Retina (tissue), 1 donor: ENCODE measurements at places on chromosomes 7 and 10.

- no peak for DNase-seq
Observed at GRCh38 chr7:468681-469562, 50.7 kb downstream of the PDGFA start.

GRCh38 chr10:129898706-129899268 lies 65.3 kb downstream of the EBF3 start:
- DNase-seq, result peak; percentile 65

DNA sequence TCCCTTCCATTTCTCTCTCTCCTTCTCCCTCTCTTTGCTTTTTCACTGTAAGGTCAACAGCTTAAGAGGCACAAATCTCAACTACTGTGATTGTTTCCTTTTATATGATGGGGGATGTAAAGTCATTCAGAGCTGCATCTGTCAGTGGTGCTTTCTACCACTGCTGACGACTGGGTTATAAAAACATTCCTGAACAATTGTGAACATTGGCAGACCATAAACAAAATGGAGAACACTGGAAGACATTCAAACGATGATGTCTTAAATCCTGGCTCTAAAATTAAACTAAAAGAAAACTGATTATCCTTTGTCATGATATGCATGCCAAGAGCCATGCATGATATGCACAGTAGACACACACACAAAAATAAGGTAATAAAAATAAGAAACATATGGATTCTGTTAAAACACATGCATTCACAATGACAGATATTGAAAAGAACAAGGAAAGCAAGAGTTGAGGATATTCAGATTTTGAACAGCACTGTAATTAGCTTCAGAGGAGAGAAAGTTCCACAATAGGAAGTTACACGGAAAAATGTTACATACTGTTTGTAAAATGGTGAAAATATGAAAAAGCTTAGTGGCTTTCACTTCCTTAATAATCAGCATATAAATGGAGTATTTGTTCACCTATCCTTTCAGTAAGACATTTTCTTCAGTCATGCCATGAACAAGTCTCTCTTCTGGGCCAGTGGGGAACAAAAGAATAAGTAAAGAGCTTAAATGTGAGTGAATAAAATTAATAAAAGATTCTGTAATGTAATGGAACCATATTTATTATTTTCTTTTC lies 89.2 kb downstream of the RNLS start:
- DNase-seq, result no peak

- no peak for DNase-seq
Observed at GRCh38 chr7:131919920-131920709, 363.7 kb upstream of the PODXL start.

GRCh38 chr7:130500463-130500862 lies 8.6 kb downstream of the MEST start:
- no peak for DNase-seq

GRCh38 chr10:124305984-124306383 lies 112.7 kb downstream of the OAT start:
- DNase-seq, result no peak

- no peak for DNase-seq
Observed at GRCh38 chr10:52451817-52452216, 137.7 kb downstream of the DKK1 start.

DNA sequence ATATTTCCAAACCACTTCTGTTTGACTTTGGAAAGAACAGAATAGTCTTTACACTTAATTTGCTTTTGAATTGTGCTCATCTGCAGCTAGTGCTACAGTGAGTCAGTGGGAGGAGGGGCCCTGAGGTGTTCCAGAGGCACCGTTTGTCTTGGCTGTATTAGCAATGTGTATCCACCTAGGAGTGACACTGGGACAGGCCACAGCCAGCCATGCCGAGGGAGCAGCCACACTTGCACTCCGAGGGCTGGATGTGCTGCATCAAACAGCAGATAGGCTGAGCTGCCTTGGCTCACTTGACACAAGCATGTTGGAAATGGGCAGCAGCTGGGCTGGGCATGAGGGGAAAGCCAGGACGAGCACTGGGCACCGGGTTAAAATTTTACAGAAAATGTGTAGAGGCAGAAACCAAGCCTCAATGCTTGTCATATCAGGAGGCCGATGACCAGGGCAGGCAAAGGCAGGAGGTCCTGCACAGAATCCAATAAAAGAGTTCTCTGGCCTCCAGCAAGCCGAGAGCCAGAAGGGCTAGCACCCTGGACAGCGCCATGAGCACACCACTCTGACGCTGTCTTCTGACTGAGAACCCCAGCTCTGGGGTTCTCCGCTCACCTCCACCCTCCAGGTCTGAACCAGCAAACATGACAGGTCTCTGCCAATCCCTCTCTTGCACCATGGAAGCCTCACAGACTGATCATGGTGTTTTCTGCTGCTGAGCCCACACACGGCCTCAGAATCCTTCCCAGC lies 163.3 kb downstream of the GRID1 start:
- peak; percentile 55 for DNase-seq

DNA sequence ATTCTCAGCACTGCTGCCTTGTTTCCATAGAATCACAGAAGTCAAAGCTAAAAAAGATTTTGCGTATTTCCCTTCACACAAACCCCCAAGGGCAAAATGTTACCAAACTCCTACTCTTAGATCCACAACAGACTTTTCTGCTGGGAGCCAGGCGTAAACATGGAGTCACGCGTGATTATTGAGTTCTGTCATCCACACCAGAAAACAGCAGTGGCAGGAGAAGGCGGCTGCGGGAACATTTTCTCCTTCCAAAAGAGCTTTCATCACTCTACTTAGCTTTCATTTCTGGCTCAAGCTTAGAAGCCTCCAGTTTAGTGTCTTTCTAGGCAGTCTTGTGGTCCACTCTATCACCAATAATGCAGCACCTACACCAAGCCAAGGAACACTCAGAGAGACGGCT lies 712.9 kb upstream of the NRP1 start:
- no peak for DNase-seq

GRCh38 chr7:84113286-84113685 lies 81.3 kb downstream of the SEMA3A start:
- DNase-seq, result no peak

DNA sequence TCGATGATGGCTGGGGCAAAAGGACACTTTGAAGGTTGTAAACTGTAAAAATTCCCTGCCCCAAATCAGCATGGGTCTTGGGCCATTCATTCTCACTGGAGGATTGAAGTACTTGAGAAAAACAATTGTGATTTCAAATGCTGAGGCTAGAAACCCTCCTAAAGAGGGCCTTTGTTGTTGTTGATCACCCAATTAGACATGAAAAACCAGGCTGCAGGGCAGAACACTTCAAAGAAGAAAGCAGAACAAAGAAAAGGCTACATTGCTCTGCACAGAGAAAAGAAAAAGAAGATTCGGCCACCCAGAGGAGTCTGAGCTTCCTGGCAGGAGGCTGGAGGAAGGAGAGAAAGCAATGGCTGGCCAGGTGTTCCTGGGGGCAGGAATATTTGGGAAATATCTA lies 143.1 kb downstream of the NPY start:
- DNase-seq, result no peak

- DNase-seq, result no peak
Observed at GRCh38 chr7:6227294-6227846, 45.1 kb downstream of the CYTH3 start.

DNA sequence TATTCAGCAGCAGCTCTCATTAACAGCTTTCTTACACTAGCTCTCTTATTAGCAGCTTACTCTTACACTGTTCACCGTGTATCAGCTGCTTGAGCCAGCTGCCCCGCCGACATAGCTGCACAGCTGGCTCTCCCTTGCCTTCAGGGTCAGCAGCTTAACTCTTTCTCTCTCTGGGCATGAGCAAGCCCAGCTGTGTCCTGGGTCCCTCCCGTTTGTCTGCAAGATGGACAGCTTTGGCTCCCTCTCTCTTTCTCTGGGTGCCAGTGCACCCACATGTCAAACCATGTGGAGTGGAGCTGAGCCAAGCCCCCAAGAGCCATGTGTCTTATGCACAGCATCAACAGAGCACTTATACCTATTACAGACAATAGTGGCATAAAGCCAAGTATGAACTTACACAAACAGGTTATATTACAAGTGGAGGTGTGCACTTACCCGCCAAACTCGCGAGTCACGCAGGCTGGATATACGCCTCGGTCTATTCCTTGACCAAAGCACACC lies 35.7 kb upstream of the MTPAP start:
- peak; percentile 57 for DNase-seq

GRCh38 chr7:29309041-29309854 lies 114.7 kb downstream of the CHN2 start:
- no peak for DNase-seq
